Activated CD4-positive, alpha-beta T cell treated with anti-CD3 and anti-CD28 coated beads for 24 hours (primary cell): ENCODE measurements at places on chromosomes 6 and 20.

DNA sequence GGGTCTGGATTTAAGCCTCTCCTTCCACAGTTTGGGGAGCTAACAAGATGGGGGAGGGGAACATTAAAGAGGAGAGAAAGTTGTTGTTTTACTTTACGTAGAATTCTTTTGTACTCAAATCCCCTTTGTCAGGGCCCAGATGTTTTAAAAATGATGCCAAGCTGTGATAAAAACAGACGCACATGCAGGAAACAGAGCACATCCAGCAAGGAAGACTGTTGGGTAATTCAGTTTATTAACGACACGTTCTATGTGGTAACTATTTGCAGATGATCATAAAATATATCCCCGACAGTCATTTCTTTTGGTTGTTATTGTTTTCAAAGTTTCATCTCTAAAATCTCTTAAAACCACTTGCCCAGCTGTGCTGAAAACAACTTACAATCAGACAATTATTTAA, 307.0 kb upstream of the PRDM1 start:
- no peak for DNase-seq

DNA sequence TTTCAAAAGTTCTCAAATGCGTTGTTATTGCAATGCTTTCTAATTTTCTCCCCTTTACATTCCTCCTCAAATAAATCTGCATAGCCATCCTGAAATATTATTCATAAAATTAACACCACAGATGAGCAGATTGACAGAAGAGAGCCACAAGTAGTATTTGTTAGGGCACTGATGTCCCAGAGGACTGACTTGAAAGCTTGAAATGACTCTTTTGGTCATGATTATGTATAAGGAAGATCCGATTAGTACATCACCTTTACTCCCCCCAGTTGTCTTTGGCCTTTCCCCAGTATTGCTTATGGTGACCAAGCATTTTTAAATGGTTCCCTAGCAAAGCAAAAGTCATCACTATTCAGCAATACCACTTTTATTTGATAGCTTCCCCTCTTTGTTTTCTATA, 187.6 kb downstream of the ADAT2 start:
- DNase-seq, result no peak

DNA sequence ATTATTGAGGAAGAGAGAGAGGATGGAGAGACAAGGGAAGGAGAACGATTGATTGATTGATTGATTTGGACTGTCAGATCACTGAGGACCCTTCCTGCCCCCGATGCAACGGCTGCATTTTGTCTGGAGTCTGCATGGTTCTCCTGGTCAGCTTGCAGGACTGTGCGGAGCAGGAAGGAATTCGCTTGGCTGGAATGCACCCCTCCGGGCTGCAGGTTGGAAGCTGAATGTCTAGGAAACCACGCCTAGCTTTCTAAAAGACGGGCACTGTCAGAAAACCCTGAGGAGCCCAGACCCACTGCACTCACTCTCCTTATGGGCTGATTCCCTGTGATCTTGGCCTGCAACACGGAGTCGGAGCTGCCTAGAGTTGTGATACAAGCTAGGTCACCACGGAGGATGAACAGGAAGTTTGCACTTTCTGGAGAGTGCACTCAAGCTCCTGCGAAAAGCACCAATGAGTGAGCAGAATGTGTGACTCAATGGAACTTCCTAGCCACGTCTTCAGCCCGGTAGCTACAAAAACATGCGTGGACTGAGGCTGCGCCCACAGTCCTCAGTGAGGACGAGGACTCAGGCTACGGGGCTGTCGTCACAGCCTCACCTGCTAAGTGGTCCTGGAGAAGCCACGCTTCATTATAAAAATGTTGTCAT, 14.4 kb downstream of the DACT2 start:
- DNase-seq, result no peak

- DNase-seq, result no peak
These were observed 118.4 kb downstream of the SASH1 start for GRCh38 chr6:148460876-148461646.

DNA sequence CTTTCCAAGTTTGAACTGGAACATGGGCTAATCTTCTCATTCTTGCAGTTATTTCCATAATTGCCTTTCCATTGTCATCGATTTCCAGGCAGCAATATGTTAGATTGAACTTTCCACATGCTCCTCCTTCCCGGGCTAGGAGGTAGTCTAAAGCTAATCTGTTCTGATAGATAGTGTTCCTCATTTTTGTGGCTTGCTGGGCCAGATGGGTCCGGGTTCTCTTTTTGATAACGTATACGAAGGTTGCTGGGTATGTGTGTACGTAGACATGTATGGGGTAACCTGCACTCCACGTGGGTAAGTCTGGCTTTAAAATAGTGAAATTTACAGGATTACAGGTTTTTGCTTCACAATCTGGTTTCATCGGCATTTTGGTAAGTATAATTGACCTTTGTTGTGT, 14.0 kb upstream of the GMPR start:
- no peak for DNase-seq

DNA sequence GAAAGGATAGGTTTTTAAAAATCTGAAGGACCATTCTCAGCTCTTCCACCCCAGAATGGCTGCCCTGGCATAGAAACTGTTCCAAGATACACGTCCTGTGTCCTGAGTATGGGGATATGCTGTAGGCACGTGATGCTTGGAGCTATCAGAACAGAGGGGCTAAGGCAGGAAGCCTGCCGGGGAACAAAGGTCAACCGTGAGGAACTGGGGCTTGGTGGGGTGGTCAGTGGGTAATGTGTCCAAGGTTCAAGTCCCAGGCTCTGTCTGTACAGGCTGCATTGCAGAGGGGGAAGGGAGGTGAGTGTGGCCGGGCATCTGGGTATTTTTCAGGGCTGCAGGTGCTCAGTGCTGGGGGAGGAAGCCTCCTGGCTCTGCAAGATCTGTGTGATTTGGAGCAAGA, 479.6 kb upstream of the CHD6 start:
- DNase-seq, result no peak

DNA sequence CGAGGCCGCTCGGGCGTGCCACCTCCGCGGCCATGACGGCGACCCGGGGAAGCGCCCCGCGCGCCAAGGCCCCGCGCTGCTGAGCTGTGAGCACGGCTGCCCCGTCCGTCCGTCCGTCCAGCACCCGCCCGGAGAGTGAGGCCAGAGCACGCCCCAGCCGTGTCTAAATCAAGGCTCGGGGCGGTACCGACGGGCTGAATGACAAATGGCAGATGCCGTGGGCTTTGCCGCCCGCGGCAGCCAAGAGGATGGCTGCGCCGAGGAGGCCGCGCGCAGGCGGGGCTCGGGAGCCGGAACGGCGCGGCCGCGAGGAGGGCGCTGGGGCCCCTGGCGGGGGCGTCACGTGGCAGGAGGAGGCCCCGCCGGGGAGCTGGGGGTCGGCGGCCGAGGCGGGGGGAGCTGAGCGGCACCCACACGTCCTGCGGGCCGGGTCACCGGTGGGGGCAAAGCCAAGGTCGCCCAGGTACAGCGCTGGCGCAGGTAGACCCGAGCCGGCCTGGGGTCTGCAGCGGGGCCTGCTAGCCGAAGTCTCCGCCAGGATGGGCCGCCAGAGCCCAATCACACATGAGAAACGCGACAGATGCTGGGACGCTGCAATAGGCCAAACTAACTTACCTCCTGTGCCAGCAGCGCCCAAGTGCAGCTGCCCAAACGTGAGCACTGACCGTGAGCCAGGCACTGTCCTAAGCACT, at the start of gene PLAGL1:
Gene PLAGL1, minus strand, starts transcription at position 140 of the 692 bp plus-strand sequence. CDS start 60,123 bp downstream, outside the sequence.
- DNase-seq, result no peak
